GM23248 (cell line): ENCODE measurements at places on chromosomes 11 and 22. TPM values are rescaled to one million over a fixed set of nuclear protein-coding genes. Genes with fewer than 3 reads are reported as not detected.

The BANF1 gene
- total RNA-seq: 24.9 and 31.6 TPM in 2 replicates

GRCh38 chr22:49968831-49969661, 8.5 kb downstream of the PIM3 start:
- DNase-seq: no peak

The C2CD2L gene
- 4.1 and 4.7 TPM in 2 replicates for total RNA-seq

DNA sequence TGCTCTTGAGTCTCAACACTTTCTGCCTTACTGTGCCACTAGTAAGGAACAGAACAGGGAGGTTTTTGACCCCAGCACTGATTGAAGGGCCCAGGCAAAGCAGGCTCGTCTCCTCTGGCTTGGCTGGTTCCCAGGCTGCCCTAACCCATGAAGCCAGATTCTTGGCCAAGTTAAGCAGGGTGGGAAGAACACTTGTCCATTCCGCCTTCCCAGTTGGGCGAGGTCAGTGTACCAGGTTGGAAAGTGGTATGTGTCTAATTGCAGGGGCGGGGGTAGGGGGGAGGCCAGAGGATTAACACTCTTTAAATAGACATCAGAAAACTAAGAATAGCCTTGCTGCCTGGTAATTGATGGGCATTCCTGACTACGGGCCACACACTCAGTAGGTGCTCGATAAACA, 14.4 kb downstream of the TIMP3 start:
- no peak for DNase-seq

DNA sequence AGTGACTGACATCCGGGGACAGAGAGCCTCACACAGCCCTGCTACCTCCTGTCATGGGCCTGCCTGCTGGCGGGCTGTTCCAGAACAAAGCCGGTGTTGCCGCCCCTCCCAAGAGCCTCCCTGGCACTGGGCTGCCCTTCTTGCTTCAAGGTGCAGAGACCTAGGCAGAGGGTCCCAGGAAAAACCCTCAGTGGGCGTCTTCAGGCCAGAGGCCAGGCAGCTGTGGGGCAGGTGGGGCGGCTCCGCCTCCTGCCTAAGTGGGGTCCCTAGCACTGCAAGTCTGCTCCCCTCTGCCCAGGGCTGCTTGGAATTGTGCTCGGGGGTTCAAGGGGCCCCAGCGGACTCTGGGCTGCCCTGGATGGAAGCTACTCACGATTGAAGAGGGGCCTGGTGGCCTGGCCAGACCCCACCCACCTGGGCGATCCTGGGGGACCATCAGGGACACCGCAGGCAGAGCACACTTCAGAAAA, 20.4 kb upstream of the GNB1L start:
- no peak for DNase-seq

The THAP12 gene
- total RNA-seq: 39.0 and 40.6 TPM in 2 replicates

DNA sequence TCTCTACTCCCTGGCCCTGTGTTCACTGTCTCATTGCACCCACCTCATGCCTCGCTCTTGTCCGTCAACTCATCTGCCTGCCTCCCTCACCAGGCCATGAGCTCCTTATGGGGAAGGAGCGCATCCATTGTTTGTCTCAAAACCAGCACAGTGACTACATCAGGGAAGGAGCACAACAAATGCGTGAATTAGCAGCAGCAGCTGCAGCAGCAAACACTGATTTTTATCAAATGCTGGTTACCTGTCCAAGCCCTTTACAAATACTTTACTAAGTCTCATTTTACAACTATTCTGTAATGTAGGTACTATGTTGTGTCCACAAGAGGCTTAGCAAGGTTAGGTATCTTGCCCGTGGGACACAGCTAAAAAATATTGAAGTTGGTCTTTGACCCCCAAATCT, 85.9 kb upstream of the PLET1 start:
- no peak for DNase-seq

The APLNR gene
- total RNA-seq: not detected in 2 replicates

GRCh38 chr11:57071829-57072228, 83.1 kb downstream of the OR5AK2 start:
- DNase-seq: peak; percentile 78

GRCh38 chr11:44854741-44855492, 95.8 kb downstream of the TP53I11 start:
- peak; percentile 32 for DNase-seq

DNA sequence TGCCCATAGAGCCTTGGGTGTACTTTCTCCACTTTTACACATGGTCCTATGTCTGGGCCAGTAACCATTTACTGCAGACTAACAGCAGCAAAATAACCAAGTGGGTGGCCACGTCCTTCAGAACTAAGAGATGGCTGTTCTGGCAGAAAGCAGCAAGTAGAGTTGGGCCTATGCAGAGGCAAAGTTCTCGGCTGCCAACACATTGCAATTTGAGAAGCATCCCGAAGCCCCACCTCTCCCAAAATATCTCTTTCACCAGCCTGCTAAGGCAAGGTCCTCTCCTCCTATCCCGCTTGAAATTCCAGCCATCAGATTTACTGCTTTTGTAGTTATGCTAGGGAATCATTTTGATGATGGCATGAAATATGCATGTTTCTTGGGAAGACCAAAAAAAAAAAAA, 118.5 kb upstream of the APOA1 start:
- no peak for DNase-seq

GRCh38 chr11:121414141-121414913, 37.8 kb upstream of the SORL1 start:
- no peak for DNase-seq

DNA sequence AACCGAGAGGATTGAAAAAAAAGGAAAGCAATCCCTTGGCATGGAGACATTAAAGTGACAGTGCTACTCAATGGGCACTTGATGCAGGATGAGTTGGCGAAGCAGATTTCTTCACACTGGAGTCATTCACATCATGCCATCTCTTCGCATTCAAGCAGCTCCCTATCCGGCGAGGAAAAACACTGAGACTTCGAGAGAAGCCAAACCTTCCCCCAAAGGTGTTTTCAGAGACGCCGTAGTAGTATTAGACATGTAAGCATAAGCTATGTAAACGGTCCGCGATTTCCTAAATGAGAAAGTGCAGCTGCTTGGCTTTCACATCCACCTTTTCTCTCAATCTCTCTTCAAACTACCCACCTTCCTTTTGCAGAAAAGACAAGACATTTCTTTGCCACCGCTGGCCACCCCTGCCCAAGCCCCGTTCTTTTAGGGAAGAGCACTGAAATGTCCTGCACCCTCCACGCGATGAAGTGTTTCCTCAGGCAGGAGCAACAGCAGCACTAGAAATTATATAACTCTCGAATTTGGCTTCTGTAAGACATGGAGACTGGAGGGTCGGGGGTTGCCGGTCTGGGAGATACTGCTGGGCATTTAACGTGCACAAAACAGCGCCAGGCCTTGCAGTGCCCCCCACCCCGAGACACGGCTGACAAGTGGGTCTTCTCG, at the start of gene DLG2:
Gene DLG2, minus strand, starts transcription at position 13 of the 666 bp plus-strand sequence.
- peak; percentile 79 for DNase-seq

The PTPMT1 gene
- total RNA-seq: 68.7 and 90.2 TPM in 2 replicates

The ESAM gene
- total RNA-seq: not detected in 2 replicates

The SPINDOC gene
- total RNA-seq: 10.6 and 15.3 TPM in 2 replicates

The MGAT3 gene
- total RNA-seq: not detected in 2 replicates

DNA sequence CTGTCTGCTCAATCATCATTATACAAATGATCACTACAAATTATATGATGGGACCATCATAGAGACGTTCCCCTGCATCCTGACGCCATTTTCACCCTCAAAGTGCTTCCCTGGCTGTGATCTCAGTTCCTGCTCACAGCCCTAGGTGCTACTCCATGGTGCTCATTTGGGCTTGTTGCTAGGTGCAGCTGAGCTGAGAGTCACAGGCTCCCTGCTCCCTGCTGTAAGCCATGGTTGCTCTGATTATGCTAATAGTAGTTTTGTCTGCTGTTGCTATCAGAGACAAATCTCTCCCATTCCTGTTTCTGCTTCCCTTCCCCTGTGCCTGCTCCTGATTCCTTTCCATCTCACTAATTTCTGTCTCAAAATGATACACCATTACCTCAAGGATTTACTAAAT, 474.3 kb downstream of the METTL15 start:
- DNase-seq: no peak

DNA sequence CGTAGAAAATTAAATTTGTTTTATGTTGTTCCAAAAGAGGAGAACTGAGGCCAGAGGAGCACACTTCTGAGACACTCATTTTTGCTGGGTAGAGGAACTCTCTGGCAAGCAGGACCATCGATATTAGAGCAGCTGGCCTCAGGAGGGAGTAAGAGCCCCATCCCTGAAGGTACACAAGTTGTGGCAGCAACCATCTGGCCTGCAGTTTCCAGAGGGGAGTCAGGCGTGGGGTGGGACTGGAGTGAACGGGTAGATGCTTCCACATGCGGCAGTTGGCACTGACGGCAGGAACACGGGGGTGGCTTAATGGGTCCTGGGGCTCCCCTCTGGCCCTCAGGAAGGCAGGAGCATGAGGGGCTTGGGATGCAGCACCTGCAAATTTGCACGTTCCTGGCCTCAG, 13.2 kb upstream of the SSTR3 start:
- DNase-seq: no peak

The MACROD1 gene
- total RNA-seq: 21.0 and 403 TPM in 2 replicates

- peak; percentile 52 for DNase-seq
These were observed 9.8 kb downstream of the PACSIN2 start for GRCh38 chr22:43005106-43005505.
